Stimulated activated CD4-positive, alpha-beta T cell treated with anti-CD3 and anti-CD28 coated beads, Interleukin-1b, Interleukin-23, amount 100 ng/mL, for 24 hours (primary cell): ENCODE measurements at places on chromosomes 3 and 15.

GRCh38 chr3:124843047-124843446, 44.1 kb downstream of the ITGB5 start:
- no peak for DNase-seq

- no peak for DNase-seq
Observed at GRCh38 chr3:157667493-157667892, 164.3 kb upstream of the VEPH1 start.

DNA sequence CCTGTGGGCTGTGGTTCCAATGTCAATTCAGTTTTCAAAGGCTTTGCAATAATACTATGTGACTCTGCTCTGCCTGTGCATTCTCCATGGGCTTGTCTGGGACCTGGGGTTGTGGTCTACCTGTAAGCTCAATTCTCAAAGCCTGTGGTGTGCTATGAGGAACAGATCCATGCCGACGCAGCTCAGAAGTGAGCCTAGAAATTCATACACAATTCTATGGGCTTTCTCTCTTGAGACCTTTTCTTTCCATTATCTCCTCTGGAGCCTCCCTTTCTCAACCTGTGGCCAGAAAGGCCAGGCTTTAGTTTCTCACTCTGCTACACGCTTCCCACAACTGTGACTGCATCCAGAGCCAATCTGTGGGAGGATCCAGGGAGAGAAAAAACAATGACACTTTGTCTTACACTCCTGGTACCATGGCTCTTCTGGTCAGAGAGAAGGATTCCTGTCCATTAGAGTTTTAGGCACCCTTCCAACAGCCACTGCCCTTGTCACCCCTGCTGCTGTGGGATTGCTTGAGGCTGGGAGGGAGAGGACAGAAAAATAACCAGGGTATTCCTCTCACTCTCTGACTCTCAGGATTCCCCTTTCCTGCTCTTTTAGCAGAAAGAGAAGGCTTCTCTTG, 34.1 kb upstream of the KLF13 start:
- no peak for DNase-seq

DNA sequence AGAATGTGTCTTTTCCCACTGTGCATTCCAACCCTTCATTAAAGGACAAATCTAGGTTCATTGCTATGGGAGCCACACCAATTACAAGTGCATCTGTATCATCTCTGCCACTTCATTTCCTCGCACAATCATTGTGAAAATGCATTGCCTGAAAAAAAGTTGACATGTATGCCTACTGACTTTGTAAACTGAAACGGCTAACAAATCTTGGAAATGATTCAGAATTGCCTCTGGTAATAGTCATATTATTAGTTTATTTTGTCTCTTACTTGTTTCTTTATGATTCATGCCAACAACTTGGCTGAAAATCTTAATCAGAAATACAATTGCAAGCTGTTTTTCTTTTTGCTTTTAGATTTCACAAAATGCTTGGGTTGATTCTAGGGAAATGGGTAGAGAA, 497.1 kb downstream of the ZIC1 start:
- DNase-seq, result no peak

DNA sequence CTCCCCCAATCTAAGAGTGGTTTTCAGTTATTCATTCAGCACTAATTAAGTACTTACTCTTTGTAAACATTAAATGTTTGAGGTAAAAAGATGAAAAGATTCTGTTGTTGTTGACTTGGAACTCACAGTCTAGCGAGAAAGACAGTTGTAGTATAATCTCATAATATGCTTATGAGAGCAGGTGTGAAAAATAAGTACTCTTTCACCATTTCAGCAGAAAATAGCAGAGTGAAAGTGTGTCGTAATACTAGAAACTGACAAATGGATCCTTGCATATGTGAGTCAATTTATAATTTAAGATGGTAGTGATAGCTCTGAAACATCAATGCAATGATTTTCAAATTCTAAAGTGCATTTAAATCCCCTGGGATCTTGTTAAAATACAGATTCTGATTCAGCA, 618.8 kb upstream of the CCDC54 start:
- DNase-seq, result no peak

- no peak for DNase-seq
Observed at GRCh38 chr3:131728898-131729642, 226.3 kb upstream of the MRPL3 start.

- no peak for DNase-seq
Observed at GRCh38 chr3:117919621-117920020, 1115.0 kb downstream of the IGSF11 start.

DNA sequence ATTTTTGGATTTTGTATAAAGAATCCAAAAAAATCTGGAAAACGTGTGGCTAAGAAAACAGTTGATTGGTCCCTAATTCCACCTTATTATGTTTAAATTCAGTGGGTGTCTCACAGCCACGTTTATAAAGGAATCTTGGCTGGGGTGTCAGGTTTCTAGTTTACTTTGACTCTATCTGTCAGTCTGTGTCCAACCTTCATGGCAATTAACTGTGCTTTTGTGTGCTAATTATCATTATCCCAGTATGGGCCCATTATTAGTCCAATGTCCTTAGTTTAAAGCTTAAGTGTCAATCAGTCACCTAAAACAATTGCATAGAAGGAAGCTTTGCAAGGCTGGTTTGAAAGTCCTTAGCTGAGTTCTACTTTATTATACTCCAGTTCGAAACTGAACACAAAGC, 3.7 kb upstream of the CNTN4 start:
- no peak for DNase-seq
